Activated T-helper 1 cell treated with anti-CD3 and anti-CD28 coated beads, Interleukin-2, amount 50 U/mL, for 16 hours (primary cell): ENCODE measurements at places on chromosomes 12 and 14.

DNA sequence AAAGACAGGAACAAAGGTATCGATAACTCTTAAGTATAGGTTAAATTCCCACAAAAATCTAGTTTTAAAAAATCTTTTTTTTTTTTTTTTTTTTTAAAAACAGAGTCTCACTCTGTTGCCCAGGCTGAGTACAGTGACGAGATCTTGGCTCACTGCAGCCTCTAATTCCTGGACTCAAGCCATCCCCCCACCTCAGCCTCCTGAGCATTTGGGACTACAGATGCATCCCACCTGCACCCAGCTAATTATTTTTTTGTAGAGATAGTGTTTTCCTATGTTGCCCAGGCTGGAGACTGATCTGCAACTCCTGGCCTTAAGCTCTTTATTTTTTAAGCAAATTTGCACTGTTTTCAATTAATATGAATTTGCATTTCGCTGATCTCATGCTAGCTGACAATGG, 9.8 kb downstream of the PSEN1 start:
- DNase-seq = no peak

- no peak for DNase-seq
Measured at GRCh38 chr14:96693252-96693820, 103.8 kb upstream of the VRK1 start.

DNA sequence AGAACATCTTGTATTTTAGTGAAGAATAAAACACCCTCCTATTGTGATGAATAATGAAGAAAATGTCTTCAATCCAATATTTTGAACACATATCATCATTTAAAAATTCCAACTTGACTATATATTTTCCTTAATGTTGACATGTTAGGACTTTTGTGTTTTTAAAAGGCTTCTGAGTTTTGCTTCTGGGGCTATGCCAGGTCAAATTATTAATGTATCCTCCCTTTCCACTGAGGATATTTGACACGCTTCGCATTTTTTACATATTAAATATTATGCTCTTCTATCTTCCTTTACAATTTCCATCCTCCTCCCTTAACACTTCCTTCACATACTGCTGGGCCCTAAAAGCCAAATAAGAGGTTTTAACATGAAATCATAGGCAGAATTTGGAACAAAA, 20.6 kb downstream of the RERG start:
- DNase-seq = no peak

DNA sequence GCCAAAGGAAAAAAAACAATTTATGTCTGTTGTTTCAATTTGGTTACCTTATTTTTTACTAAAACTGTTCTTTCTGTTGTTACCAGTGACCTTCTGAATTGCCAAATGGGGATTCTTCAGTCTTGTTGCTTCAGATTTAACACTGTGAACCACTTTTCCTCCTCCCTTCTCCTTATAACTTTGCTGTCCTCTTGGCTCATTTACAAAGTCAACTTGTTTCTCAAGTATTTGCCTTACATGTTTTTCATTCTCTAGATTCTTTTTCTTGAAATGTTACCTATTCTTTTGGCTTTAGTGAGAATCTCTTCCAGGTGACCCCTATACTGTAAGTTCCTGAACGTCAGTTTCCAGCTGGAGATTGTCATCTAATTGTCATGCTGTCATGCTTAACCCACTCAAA, 19.4 kb downstream of the FUT8 start:
- no peak for DNase-seq

GRCh38 chr12:84033162-84033561, 879.4 kb downstream of the SLC6A15 start:
- DNase-seq = no peak

DNA sequence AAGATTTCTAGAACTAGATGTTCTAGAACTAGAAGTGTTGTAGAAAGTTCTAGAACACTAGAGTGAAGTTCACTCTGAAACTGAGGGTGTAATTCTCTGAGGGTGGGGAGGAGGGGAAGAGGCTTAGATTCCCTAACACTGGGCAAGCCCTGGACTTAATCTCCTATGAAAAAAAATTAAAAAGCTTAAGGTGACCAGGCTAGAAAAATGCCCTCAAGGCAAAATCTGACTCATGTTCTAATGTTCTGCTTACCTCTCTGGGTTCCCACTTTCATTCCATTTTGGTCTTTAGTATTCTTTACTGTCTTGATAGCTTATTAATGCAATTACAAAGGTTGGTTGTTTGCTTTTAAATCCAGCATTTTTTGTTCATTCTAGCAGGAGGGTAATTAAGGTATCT, 101.5 kb downstream of the KICS2 start:
- DNase-seq = no peak

GRCh38 chr12:66087365-66087943, 43.1 kb downstream of the LLPH start:
- no peak for DNase-seq

GRCh38 chr12:68397566-68398158, 65.5 kb upstream of the MDM1 start:
- no peak for DNase-seq

GRCh38 chr12:67651132-67651695, 2.7 kb downstream of the DYRK2 start:
- DNase-seq = no peak

DNA sequence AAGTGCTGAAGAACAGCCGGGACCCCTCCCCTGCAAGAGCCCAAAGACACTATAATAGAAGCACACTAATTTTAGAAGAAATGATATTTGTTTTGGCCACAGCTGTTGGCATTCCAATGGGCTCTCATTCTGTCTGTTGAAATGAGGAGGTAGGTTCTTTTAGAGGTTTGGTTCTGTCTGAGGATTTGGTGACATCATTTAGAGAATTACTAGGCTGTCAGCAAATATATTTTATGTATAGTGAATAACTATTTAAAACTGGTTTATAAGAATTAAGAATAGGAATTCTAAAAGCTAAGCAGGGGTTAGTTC, 200.7 kb upstream of the SLC38A2 start:
- no peak for DNase-seq

- no peak for DNase-seq
Measured at GRCh38 chr12:80937391-80938238, at the start of gene LIN7A. LIN7A (minus strand) TSS chr12:80937934; CDS start chr12:80937722, 212 bp downstream.

DNA sequence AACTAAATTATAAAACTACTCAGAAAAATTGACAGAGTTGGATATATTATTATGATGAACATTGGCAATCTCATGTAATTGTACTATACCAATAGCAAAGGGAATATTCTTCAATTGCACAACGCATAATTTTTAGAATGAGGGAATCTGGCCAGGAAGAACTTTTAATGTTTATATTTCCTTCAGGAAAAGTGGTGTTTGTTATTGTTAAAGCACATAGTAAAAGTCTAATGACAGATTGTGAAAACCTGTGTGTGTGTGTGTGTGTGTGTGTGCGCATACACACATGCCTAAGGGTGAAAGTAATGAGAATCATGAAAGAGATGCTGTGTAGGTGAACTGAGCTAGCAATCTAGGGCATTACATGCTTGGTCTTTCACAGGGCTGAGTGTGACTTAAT, 877.7 kb downstream of the SLC6A15 start:
- no peak for DNase-seq

DNA sequence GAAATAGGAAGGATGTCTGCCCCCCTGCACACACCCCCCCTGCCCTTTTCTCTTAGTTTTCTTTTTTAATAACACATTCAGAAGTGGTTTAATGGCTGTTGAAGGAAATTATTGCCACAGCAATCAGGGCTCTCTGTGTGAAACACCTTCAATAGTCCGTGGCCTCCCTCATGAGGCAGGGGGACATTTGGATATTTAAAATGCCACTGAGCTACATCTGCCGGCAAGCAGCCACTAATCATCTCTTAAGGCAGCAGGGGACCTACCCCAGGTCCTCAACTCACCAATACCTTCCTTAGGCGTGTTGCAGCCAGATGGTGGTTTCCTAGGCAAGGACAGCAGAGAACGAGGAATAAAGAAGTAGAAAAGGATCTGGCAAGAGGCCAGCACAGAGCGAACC, 283.2 kb downstream of the TTC8 start:
- DNase-seq = no peak

DNA sequence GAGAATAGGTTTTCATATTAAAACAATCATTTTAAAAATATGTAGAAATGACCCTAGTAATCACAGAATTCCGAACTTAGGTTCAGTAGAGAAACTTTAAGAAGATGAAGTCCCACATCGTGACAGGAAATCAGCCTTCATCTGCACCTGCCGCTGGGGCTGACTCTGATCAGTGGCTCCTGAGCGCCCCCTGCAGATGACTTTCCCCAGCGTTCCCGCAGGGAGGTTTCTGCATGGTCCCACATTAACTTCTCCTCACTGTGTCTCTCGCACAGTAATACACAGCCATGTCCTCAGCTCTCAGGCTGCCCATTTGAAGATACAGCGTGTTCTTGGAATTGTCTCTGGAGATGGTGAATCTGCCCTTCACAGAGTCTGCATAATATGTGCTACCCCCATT, 1131.1 kb downstream of the TMEM121 start:
- DNase-seq = peak; percentile 45

- DNase-seq = no peak
Measured at GRCh38 chr12:101707131-101707782, 9.8 kb downstream of the CHPT1 start.

GRCh38 chr14:36505892-36506731, 13.9 kb downstream of the NKX2-1 start:
- DNase-seq = no peak

- no peak for DNase-seq
Measured at GRCh38 chr14:64444140-64444539, 21.2 kb upstream of the AKAP5 start.

DNA sequence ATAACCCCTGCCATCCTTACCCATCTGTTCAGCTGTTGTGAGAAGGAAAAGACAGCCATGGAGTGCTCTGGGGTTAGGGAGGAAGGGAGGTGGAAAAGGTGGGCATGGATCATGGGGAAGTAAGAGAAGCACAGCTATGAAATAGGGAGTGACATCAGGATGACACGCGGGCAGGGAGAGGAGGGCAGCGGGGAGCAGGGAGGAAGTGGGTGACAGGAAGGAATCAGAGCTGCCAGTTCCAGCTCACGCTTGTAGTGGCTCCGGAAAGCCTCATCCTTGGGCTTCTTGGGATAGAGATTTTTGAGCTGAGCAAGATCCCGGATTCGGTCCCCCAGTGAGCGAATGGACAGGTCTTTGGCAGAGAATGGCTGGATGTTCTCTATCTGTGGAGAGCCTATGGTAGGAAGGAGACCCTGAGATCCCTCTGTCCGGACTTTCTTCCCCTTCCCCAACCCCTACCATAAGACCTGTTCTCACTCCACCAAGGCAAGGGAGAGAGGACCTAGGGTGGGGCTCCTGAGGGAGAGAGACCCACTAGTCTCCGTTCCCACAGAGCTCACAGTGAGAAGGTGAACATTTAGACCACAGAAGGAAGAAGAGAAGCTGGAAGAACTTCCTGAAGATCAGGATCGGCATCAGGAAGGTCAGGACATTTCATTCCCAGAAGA, 10.3 kb downstream of the NAB2 start:
- DNase-seq = no peak

DNA sequence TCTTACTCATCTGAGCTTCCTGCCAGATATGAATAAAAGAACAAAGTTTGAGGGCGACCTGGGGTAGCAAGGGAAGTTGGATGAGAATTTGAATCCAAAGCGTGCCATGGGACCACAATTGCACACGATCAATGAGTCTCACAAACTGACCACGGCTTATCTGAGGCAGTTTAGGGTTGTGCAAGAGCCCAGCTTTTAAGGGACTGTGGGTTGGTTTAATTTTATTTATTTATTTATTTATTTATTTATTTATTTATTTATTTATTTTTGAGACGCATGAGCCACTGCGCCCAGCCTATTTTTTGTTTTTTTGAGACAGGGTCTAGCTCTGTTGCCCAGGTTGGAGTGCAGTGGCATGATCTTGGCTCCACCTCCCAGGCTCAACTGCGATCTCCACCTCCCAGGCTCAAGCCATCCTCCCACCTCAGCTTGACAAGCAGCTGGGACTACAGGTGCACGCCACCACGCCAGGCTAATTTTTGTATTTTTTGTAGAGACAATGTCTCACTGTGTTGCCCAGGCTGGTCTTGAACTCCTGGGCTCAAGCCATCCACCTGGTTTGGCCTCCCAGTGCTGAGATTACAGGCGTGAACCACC, 1.1 kb downstream of the AMDHD1 start:
- no peak for DNase-seq

DNA sequence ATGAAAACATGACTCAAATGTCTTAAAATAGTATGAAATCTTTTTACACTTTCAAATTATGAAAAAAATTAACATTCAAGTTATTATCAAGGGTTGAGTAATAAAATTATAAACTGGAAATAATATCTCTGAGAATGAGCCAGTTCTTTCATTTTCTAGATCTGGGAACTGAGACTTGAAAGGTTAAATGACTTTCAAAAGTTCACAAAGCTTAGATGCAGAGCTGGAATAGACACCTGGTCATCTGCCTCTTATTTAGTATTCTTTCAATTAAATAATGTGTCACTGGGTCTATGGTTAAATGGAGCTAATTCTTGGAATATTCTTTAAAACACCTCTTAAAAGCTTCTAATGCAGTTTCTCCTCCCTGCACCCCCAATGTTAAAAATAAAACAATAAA, 86.6 kb downstream of the CDK17 start:
- no peak for DNase-seq

DNA sequence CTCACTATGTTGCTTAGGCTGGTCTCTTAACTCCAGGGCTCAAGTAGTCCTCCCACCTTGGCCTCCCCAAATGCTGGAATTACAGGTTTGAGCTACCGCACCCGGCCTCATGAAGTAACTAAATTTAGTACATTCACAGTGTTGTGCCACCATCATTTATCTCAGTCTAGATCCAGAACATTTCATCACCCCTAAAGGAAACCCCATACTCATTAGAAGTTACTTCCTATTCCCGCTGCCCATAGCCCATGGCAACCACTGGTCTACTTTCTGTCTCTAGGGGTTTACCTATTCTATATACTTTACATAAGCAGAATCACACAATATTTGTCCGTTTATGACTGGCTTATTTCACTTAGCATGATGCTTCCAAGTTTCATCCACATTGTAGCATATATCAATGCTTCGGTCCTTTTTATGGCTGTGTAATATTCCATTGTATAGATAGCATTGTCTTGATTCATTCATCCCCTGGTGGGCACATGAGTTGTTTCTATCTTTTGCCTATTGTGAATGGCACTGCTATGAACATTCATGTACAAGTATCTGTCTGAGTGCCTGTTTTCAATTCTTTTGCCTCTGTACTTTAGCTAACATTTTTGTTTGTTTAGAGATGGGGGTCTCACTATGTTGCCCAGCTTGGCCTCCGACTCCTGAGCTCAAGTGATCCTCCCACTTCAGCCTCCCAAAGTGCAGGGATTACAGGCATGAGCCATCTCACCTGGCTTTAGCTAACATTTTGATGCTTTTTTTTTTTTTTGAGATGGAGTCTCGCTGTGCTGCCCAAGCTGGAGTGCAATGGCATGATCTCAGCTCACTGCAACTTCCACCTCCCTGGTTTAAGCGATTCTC, 10.2 kb upstream of the SH2B3 start:
- DNase-seq = no peak

GRCh38 chr12:53539526-53539925, 32.2 kb upstream of the NPFF start:
- DNase-seq = no peak

- DNase-seq = no peak
Measured at GRCh38 chr14:57818511-57818910, 47.4 kb downstream of the SLC35F4 start.

GRCh38 chr14:68297039-68297438, 477.5 kb downstream of the RAD51B start:
- no peak for DNase-seq

GRCh38 chr12:41920355-41920754, 224.3 kb downstream of the GXYLT1 start:
- no peak for DNase-seq

GRCh38 chr14:101540481-101541462, 20.5 kb upstream of the DIO3 start:
- DNase-seq = no peak

GRCh38 chr14:58460772-58461171, 33.3 kb downstream of the KIAA0586 start:
- DNase-seq = no peak

- no peak for DNase-seq
Measured at GRCh38 chr12:68270358-68270757, 17.0 kb upstream of the IL22 start.
